ENCODE measurements at places on chromosomes 6 and 20.

GRCh38 chr20:58711266-58712051, 18.9 kb downstream of the NPEPL1 start:
- no peak for DNase-seq

GRCh38 chr20:25695532-25696370, 902 bp downstream of the ZNF337 start:
- peak; percentile 44 for DNase-seq

GRCh38 chr6:128883906-128884305, 968 bp downstream of the LAMA2 start:
- no peak for DNase-seq

DNA sequence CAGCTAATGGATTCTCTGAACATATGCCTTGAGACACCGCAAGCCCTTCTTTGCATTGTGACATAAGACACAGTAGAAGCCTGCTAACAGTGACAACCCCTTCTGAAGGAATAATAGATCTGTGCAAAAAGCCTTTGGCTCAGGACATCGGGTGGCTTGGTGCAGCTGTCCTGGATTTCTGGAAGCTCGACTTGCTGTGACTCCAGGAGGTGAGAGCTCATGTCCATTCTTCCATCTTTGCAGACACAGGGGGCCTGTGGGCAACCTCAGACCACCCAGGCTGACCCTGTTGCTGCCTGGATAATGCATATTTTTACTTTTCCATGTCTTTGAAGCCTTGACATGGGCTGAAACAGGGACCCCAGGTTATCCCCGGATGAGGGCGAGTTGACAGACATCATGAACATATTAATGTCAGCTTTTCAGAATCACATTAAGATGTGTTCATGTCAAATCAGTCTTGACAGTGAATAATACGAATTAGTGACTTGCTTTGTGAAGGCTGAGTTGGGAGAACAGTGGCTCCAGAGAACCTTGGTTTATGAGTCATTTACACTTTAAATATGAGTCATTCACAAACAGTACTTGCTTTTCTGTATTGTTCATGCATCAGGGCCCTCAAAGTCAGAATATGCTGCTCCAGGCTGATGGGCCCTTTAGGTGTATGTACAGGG, 66.8 kb upstream of the IYD start:
- DNase-seq, result peak; percentile 61

DNA sequence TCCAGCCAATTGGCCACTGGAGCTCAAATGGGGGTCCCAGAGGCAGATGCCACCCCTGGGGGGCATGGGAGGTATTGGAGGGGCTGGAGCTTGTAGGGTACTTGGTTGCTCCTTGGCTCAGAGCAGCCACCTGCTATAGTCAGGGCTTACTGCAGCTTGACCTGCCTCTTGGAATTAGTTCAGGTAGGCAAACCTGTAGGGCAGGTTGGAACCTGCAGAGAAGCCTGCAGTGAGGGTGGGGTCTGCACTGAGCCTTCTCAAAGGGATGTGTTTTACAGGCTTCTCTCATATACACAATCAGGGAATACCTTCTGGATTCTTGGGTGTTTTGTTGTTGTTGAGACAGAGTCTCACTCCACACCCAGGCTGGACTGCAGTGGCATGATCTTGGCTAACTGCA, 94.2 kb upstream of the MYL9 start:
- no peak for DNase-seq

Measured in suppressor macrophage (primary cell).